Suprapubic skin (tissue), 4 donors: ENCODE measurements at places on chromosomes 16 and 17.

DNA sequence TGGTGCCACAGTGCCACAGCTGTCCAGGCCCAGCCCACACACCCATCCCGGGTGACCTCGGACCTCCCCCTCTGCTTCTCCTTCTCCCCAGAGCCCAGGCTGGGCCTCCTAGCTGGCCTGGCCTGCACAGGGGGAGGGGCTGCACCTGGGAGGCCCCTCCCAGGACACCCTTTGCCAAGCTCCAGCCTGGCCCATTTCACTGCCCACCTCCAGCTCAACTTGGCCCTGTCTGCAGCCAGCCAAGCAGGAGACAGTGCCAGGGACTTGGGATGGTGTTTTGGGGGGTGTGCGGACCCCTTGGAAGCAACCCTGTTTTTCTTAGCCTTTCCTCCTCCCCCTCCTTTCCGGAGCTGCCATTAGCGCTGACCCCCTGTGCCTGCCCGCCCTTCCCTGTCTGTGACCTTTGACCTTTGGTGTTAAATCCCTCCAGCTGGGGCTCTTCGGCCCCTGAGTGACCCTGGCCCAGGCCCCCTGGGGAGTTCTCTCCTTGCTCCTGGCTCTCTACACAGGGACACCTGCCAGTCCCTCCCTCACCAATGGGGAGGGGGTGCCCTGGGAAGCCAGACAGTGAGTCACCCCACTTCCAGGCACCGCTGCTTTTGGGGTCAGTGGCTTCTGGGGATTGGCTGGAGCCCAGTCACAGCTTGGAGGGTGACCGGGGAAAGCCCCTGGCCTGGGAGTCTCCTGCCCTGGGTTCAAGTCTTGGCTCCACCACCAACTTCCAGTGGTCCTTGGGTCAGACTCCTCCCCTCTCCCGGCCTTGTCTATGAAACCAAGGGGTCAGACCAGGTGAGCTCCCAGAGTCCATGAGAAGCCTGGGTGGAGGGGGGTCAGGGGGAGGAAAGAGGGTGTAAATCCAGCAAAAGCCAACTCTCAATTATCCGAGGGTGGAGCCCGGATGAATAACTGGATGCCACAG is 1.9 kb downstream of the GLIS2 start:
- DNase-seq = no peak

DNA sequence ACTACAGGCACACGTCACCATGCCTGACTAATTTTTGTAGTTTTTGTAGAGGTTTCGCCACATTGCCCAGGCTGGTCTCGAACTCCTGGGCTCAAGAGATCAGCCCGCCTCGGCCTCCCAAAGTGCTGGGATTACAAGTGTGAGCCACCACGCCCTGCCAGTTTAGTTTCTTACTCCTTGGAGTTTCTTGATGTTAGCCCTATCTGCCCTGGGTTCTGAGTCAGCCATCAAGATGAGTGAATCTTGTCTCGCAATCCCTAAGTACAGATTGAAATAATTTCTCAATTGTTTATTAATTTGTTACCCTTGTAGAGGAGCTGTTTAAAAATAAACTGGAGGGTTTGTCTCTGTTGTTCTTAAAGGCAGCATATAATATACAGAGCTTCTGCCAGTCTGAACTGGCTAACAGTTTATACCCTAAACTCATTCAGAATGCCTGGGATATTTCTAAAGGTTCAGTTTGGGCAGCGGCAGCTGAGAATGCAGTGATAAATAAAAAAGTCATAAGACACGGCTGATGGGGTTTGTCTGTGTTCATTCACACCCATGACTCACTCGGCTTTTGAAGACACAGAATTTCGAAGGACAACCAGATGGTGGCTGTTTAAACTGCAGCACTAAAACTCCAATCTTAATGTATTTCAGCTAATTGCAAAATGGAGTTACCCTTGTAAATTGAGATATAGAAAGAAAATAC is 39.6 kb downstream of the GPRC5B start:
- peak; percentile 70 for DNase-seq

DNA sequence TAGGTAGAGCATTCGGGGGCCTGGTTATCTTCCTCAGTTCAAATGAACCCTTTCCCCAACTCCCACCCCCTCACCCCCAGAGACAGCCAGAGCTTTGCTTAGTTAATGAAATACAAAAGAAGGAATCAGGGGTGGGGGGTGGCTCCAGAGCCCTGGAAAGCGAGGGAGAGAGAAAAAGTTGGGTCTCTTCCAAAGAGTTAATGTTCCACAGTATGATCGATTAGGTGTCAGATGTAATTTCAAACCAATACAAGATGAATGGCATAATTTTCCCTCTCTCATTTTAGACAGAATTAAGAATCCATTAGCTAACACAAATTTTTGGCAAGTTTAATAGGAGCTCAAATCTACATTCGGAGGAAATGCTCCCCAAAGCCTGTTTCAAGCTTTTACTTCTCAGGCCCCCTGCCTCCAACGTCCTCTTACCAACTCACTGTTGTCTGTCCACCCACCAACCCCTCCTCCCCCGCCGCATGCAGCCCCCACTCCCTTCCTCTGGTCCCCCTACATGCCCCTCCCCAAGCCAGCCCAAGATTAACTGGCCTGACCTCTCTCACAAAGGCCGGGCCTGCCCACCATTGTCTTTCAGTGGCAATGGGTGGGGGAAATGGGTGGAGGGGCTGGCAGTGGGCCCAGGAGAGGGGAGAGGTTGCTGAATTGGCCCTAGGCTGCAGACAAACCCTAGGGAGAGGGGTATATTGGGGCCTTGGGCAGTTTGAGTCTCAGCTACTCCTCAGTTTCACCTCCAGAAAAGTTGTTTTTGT is 28.2 kb downstream of the NEUROD2 start:
- DNase-seq = no peak

GRCh38 chr16:8600144-8600775 is 9.9 kb upstream of the TMEM114 start:
- no peak for DNase-seq

DNA sequence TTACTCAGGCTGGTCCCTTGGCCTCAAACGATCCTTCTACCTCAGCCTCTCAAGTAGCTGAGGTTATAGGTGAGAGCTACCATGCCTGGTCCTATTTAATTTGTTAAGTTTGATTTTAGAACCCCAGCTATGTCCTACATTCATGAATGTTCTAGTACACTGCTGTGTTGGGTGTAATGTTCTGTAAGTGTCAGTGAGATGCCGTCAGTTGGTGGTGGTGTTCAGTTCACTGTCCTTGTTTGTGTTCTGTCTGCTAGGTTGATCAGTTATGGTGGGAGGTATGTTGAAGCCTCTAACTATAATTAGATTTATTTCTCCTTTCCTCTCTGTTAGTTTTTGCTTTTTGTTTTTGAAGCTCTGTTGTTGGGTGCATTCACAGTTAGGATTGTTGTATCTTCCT is 8.3 kb downstream of the IST1 start:
- DNase-seq = no peak

DNA sequence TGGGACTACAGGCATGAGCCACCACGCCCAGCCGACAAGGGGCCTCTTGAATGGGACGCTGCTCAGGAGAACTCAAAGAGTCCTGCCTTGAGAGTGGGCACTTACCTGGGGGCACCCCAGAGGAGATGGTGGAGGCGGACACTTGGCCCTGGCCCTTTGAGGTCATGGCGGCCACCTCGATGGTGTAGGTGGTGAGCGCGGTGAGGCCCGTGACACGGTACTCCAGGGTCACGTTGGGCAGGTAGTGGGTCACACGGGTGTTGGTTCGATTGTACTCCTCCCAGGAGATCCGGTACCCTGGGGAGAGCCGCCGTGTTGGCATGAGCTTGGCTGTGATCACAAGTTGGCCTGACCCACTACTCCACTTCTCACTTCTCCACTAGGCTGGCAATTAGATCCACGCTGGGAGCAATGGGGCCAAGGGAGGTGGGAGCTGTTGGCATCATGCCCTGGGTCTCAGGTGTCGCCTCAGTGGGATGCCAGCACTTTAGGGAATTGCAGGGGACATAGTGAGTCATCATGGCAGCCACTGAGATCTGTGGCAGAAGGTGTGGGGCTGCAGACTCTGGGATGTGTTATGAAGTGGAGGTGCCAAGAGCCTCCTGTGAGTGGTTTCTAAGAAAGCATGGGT is 89.2 kb upstream of the CDC42EP4 start:
- no peak for DNase-seq

DNA sequence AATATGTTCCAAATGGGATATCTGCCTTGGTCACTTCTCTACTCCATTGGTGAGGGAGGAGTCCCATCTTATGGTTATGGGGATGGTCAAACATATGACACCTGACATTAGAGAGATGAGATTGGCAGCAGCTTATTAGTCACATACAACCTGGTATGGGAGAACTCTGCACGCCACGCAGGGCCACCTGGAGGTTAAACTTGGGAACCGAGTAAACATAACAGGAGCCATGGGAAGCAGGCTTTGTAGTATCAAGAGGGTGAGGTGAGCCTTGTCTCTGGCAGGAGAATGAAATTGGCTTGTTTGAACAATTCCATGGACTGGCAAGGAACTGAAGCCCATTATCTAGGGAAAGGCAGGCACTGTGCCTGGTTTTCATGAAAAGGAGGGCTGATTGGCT is 238.7 kb upstream of the ELAC2 start:
- no peak for DNase-seq

GRCh38 chr17:33292981-33293867 is at the start of gene ASIC2:
Gene ASIC2 (minus strand): TSS chr17:33293295.
- DNase-seq = no peak

- DNase-seq = no peak
Observed at GRCh38 chr16:974611-975261, 4.0 kb upstream of the LMF1 start.
